ENCODE measurements at places on chromosomes 11 and 22. TPM values are rescaled to one million over a fixed set of nuclear protein-coding genes. Genes with fewer than 3 reads are reported as not detected.

GRCh38 chr11:61632096-61632495, 48.1 kb upstream of the DAGLA start:
- H3K4me1 ChIP-seq = peaks cover 5% of the 10 kb centered on the region
- no peaks in the 10 kb centered on the region for H3K27me3 ChIP-seq
- H3K27ac ChIP-seq = no peak overlapping the region
- no peak for DNase-seq
- no peak overlapping the region for H3K4me3 ChIP-seq

GRCh38 chr11:30749268-30749667, 163.1 kb upstream of the MPPED2 start:
- H3K27ac ChIP-seq = no peak overlapping the region
- no peaks in the 10 kb centered on the region for H3K4me1 ChIP-seq
- no peaks in the 10 kb centered on the region for H3K36me3 ChIP-seq
- H3K27me3 ChIP-seq = no peaks in the 10 kb centered on the region

DNA sequence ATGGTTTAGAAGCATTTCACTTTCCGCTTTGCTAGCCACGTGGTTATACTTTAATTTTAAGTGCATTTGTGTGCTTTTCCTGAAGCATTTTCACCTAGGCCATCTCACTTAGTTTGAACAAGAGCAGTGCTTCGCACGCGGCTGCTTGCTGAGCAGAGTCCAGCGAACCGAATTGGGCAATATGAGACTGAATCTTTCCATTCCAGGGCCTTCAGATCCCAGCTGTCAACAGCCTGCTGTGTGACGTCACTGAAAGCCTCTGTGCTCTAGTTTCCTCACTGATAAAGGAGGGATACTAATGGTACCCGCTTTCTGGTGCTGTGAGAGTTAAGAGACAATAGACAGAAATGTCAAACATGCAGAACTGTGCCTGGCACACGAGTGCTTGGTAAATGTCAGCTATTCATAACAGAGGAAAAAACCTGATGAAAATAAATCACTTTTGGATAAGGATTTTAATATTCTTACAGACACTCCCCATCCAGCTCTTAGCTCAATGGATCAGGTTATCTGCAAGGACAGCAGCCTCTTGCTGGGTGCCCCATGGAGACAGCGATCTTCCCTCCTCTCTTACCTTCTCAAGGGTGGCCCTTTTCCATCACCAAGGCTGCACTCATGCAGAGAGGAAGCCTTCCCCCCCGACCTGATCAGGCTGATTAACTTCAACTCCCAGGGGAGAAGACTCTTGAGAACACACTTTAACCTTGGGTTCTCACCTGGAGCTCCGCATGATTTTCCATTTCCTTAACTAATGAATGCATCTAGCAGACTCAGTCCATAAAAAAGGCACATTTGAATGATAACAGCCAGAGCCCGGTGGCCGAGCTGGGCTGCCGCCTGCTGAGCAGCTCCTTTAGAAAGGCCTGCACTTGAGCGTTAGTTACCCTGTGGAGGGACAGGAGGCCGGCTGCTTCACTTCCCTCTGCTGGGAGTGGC, 3.5 kb upstream of the GLB1L3 start:
- no peak overlapping the region for H3K4me3 ChIP-seq
- H3K36me3 ChIP-seq = no peaks in the 10 kb centered on the region
- no peak overlapping the region for H3K27ac ChIP-seq
- peaks cover 4% of the 10 kb centered on the region for H3K27me3 ChIP-seq
- DNase-seq = no peak

GRCh38 chr22:46895753-46896152, 133.3 kb downstream of the TBC1D22A start:
- peaks cover 23% of the 10 kb centered on the region for H3K4me1 ChIP-seq
- no peak overlapping the region for H3K4me3 ChIP-seq
- no peaks in the 10 kb centered on the region for H3K36me3 ChIP-seq
- DNase-seq = no peak

DNA sequence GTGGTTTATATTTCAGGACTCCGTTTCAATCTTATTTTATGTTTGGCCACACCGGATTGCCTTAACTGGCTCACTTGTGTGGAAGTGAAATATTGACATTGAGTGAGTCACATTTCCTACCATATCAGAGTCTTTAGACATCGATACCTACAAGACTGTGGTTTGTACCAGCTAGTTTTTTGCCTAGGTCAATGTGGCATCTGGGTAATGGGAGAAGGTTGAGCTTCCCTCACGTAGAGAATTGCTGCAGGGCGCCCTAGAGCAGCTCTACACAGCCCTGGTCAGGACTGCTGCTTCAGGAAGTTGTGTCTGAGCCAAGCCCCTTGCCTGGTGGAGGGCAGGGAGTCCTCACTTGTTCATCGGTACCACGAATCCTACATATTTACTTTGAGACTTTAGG, 1.6 kb downstream of the GRAMD1B start:
- no peaks in the 10 kb centered on the region for H3K27me3 ChIP-seq
- H3K36me3 ChIP-seq = no peaks in the 10 kb centered on the region
- no peak for DNase-seq
- H3K4me1 ChIP-seq = peaks cover 12% of the 10 kb centered on the region
- no peak overlapping the region for H3K4me3 ChIP-seq
- H3K27ac ChIP-seq = no peak overlapping the region

DNA sequence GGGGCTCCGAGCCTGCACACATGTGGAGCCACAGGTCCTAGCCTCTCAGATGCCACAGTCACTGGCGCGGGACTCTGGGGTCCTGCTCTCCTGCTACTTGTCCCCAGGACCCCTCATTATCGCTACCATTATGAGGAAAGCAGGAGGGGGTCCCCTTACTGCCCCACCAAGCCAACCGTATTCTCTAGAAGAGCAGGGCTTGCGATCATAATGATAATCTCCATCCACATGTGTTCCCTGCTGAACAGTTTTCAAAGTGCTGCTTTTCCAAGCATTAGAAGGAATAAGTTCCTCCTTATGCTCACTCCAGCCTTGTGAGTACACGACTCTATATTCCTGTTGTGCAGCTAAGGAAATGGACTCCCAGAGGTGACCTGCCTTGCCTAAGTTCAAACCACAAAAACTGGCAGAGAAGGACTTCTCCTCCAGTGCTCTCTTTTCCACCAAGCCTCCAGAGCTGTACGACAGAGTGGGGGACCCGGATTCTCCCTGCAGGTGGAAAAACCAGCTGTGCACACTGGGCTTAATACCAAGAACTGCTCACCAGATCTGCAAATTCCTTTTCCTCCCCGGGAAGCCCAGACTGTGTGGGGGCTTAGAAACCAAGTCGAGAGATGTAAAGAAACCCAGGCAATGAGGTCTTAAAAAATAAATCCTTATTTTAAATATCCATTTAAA, 92.8 kb upstream of the DRD2 start:
- no peaks in the 10 kb centered on the region for H3K36me3 ChIP-seq
- H3K27me3 ChIP-seq = no peaks in the 10 kb centered on the region
- DNase-seq = no peak

DNA sequence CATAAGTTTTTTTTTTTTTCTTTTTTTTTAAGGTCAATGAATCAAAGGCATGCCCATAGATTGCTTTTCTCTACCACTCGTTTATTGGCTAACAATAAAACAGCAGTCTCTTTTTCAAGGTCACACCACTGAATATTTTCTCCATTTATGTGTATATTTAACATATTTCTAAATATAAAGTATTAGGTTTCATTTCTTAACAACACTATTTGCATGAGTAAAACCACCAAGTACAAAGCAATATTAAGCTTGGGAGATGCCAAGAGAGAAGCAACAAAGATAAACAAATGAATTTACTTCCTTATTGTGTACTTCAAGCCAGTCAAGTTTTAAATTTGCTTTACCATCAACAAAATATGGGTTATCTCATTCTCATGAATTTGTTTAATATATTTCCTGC, 708.9 kb upstream of the CCDC179 start:
- no peak overlapping the region for H3K27ac ChIP-seq
- no peak overlapping the region for H3K4me3 ChIP-seq
- no peaks in the 10 kb centered on the region for H3K27me3 ChIP-seq
- no peaks in the 10 kb centered on the region for H3K36me3 ChIP-seq

GRCh38 chr11:102933627-102934026, 21.9 kb downstream of the MMP13 start:
- DNase-seq = no peak
- no peak overlapping the region for H3K27ac ChIP-seq
- no peaks in the 10 kb centered on the region for H3K36me3 ChIP-seq

The TSPAN18 gene
- total RNA-seq = 2.1 TPM

The ART5 gene
- not detected for total RNA-seq

DNA sequence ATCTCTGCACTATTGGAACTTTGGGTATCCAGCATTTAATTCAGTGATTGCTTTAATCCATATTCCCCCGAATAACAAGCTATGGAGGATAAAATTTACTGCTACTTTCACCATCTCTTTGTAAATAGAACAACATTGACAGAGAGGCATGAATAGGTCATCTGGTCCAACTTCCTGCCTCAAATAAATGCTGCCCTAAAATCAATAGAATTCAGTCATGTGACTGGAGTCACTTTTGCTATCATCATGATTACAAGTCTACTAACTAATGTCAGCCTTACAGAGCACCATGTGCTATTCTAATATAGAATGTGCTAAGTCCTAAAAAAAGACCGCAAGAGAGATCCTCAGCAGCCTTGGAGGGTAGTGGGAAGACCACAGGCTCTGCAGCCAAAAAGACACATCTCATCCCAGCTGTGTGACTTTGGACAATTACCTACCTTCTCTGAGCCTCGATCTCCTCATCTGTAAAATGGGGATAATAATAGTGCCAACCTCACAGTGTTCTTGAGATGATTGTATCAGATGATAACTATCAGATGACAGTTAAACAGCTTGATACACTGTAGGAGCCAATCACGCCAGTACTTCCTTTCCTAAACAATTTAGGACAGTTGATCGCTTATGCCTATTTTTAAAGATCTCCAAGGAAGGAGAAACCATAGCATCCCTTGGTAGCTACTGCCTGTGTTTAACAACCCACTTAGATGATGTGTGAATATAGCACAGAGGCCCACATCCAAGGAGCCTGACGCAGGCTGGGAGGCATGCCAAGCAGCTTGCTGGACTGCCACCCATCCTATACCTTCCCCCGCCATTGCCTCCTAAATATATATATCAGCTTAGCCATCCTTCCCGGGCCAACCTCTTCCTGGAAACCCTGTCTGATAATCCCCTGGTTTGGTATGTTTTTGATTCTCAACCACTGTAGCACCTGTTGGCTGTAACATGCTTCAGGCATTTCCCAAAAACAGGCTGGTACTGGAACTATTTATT, 77.3 kb upstream of the PHF21A start:
- DNase-seq = no peak
- H3K36me3 ChIP-seq = no peaks in the 10 kb centered on the region
- H3K4me3 ChIP-seq = no peak overlapping the region
- H3K4me1 ChIP-seq = no peaks in the 10 kb centered on the region

GRCh38 chr22:19579115-19579811, 55.1 kb upstream of the CLDN5 start:
- H3K27ac ChIP-seq = peak overlapping the region; percentile 37
- no peak for DNase-seq
- H3K4me1 ChIP-seq = peaks cover 23% of the 10 kb centered on the region
- H3K27me3 ChIP-seq = peaks cover 6% of the 10 kb centered on the region
- H3K36me3 ChIP-seq = no peaks in the 10 kb centered on the region
- H3K4me3 ChIP-seq = no peak overlapping the region

DNA sequence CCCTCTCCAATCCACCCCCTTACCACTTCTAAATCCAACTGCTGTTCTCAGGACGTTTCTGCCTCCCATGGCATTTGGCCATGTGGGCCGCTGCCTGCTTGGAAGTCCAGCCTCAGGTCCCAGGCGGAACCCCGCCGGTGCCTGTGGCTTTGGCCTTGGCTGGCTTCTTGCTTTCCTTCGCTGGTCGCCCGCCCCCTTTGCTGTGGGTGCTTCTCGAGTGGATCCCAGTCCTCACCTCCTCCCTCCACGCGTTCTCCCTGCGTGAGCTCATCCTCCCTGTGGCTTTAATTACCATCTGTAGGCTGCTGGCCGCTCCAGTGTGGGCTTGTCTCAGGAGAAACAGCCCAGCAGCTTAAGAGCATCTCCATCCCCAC, 111.7 kb downstream of the NECTIN1 start:
- peaks cover 8% of the 10 kb centered on the region for H3K4me1 ChIP-seq
- no peak for DNase-seq
- no peaks in the 10 kb centered on the region for H3K36me3 ChIP-seq
- H3K4me3 ChIP-seq = no peak overlapping the region

DNA sequence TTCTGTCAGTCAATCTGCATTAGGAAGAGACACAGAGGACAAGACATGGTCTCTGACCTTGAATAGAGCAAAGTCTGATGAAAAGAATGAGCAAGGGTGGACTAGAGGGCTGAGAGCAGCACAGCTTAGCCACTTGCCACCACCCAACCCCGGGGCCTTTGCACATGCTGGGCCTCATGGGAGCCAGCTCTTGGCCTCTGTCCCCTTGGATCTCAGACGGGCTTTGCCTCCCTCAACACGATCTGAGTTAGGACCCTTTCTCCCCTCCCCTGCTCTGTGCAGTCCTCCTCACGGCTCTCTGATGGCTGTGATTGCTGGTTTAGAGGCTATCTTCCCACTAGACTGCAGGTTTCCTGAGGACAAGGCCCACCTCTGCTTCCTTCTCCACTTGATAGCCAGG, 131.6 kb upstream of the B3GAT1 start:
- H3K36me3 ChIP-seq = no peaks in the 10 kb centered on the region
- H3K27ac ChIP-seq = no peak overlapping the region
- H3K27me3 ChIP-seq = no peaks in the 10 kb centered on the region
- H3K4me1 ChIP-seq = no peaks in the 10 kb centered on the region
- H3K4me3 ChIP-seq = no peak overlapping the region
- no peak for DNase-seq

DNA sequence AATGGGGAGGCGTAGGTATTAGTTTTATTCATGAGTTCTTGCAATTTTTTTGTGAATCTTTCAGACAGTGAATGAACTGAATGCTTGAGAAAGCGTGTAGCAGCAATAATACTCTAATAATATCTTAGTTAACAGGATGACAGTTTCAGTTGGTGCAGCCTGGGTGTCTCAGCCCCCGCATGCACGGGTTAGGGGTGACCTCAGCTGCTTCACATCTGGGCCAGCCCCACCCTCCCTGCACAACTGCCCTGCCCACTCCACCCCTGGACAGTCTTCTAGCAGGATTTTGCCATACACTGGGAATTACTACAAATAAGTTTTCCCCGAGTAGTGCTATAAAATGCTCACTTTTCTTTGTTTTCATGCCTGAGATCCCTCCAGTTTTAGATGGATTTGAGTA, 83.2 kb downstream of the ST3GAL4 start:
- no peaks in the 10 kb centered on the region for H3K4me1 ChIP-seq
- no peaks in the 10 kb centered on the region for H3K27me3 ChIP-seq
- no peak overlapping the region for H3K4me3 ChIP-seq

The ANO5 gene
- total RNA-seq = 0.04 TPM

The PHF21B gene
- not detected for total RNA-seq

Measured in esophagus squamous epithelium (tissue), 5 donors.